ENCODE measurements at places on chromosomes 5 and 9. TPM values are rescaled to one million over a fixed set of nuclear protein-coding genes. Genes with fewer than 3 reads are reported as not detected.

COL23A1 gene
- 0.04 TPM for total RNA-seq

FOXD4L6 gene
- total RNA-seq: not detected

GRCh38 chr5:61969755-61970154 is 336.3 kb upstream of the KIF2A start:
- no peak for DNase-seq

GRCh38 chr9:121486043-121486442 is 13.6 kb downstream of the GGTA1 start:
- DNase-seq: no peak

DNA sequence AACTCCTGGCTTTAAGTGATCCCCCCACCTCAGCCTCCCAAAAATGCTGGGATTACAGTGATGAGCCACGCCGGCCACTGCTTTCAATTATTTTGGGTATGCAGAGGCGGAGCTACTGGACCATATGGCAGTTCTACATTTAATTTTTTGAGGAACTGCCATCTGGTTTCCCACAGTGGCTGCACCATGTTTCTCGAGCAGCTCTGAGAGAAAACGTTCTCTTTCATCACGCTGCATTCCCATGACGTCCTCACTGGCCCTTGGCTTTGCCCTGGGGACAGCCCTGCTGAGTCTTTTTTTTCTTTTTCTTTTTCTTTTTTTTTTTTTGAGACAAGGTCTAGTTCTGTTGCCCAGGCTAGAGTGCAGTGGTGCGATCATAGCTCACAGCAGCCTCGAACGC is 35.5 kb upstream of the GRHPR start:
- DNase-seq: no peak

All from foreskin keratinocyte (primary cell).